ENCODE measurements at places on chromosomes 5 and 9. TPM values are rescaled to one million over a fixed set of nuclear protein-coding genes. Genes with fewer than 3 reads are reported as not detected.
A peak's percentile ranks its signal among the peaks of the same experiment; 100 is the strongest.

- no peak for DNase-seq
Measured at GRCh38 chr5:150270541-150271295, 18.9 kb downstream of the CAMK2A start.

- no peak for DNase-seq
Measured at GRCh38 chr9:33620738-33621439, 96.8 kb downstream of the ANKRD18B start.

- no peak for DNase-seq
Measured at GRCh38 chr5:125719681-125720347, 703.4 kb upstream of the GRAMD2B start.

GRCh38 chr5:132010989-132011621 is 353 bp downstream of the ACSL6 start:
- peak; percentile 74 for DNase-seq

DNA sequence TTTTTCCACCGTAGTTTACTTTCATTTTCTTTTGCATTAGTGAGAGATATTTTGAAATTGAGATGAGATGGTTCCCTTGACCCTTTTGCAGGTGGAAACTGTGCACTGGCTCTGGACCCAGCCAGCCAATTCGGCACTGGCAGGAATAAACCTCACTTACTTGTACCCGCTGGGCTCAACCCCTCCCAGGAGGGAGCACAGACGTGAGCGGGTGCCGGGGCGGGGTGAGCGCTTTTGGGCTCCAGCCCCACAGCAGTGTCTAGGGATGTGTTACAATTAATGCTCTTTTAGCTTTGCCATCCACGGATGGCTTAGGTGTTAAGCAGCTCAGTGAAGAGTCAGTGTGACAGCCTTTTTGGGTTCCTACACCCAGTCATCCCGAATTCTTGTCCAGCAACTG is 766.1 kb upstream of the CHD1 start:
- no peak for DNase-seq

DNA sequence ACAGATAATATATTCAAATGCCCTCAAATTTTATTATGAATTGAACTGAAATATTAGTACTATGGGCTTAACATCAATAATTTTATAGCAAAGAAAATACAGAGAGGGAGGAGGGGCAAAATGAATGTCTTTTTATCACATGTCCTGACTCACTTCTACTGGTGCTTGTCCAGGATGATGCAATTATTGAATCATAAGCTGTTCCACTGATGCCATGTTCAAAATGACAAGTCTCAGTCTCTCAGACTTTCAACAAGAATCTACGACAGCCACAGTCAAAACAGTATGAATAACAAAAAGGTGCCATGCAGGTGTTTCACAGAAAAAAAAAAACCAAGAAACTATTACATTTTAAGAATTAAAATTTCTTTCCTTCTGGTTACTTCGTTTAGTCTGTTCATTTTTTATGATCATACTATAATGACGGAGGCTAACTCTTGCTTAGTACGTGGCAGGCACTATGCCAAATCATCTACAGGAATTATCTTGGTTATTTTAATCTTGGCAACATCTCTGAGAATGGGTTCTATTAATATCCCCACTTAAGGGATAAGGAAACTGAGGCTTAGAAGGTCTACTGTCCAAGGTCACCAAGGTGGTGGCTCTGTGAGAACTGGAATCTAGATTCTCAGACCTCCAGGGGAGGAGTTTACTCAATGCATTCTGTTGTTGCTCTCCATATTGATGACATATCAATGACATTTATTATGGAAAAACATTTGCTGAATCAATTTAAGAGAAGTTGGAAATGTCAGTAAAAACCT is 61.5 kb downstream of the NR3C1 start:
- DNase-seq, result no peak

GRCh38 chr5:133782736-133783135 is 170.4 kb upstream of the FSTL4 start:
- DNase-seq, result no peak

- DNase-seq, result peak; percentile 68
Measured at GRCh38 chr9:93655621-93656425, 79.4 kb downstream of the PHF2 start.

DNA sequence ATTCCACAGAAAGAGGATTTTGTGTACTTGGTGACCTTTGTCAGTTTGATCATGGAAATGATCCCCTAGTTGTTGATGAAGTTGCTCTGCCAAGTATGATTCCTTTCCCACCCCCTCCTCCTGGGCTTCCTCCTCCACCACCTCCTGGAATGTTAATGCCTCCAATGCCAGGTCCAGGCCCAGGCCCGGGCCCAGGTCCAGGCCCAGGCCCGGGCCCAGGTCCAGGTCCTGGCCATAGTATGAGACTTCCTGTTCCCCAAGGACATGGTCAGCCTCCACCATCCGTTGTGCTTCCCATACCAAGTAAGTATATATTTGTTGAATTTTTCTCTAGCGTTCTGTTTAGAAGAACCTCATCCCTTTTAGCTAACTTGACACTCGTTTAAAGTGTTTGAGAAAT is 30.0 kb downstream of the RBM27 start:
- no peak for DNase-seq

DNA sequence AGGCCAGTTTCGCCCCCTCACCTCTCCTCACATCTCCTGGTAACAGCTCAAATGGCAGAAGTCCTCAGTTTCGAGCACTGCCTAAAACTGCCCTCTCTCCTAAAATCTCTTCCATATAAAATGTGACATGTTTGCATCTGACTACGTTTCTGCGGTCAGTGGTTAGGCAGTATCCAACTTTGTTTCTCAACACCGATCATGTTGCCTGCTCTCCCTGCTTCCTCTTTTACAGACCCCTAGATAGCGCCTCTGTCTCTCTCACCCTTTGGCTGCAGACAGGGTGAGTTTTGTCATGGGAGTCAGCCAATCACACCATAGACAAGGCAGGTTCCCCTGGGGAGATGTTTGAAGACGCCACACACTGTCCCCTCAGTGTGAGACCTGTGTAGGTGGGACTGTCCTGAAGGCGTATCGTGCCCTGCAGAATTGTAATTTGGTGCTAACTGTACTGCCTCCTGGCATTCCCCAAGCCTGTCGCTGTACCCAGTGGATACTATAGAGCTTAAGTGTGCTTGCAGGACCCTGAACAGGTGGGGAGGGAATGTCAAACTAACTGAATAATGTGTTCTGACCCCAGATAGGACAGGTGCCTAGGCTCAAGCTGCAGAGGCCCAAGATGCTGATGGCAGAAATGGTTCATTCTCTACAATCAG is 1.1 kb downstream of the HEXB start:
- no peak for DNase-seq

- no peak for DNase-seq
Measured at GRCh38 chr9:129889122-129889940, 54.1 kb downstream of the USP20 start.

DNA sequence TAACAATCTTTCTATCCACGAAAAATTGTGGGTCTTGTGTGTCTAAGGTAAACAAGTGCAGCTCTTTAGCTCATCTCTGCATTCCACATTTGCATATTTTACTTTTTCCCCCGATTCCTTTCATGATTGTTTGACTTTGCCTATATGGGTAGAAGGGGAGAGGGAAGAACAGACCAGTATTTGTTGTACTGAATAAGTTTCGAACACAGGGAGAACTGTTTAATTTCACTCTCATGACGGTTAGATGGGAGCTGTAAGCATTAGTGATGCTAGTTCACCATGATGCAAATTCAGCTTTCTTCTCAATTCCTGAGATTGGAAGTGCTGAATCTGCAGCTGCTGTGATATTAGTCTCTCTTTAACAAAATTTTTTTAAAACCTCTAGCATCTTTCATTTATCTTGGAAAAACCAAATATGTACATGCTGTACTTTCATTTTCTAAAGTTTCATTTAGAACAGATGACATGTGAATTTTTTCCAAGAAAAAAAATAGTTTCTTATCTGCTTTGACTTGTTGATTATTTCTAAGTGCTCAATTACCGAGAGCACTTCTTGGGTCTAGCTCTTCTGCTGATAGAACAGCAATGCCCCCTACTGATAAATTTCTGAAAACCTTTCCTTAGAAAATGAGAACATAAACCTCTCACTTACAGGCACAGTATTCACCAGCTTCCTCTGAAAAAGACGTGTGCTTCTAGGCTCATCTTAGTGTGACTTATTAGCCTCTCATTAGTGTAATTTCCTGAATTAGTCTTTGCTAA is 149.5 kb downstream of the BAAT start:
- DNase-seq, result no peak

DNA sequence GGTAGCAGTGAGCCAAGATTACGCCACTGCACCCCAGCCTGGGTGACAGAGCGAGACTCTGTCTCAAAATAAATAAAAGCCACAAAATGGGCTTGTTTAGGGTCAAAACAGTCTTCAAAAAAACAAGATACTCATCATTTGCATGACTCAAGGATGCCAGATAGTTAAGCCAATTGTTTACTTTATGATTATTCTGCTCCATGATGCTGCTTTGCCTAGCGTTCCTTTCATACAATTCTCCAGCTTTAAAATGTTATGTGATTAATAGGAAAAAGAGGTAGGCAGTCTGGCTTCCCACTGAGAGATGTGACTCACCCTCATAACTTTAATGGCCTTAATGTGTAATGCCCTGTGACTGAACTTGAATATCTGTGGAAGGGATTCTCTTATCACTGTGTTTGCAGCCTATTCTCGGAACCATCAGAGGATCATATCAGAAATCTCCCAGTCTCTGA is 364.6 kb upstream of the TRPC7 start:
- no peak for DNase-seq

GRCh38 chr9:14441976-14442651 is 128.2 kb upstream of the NFIB start:
- no peak for DNase-seq

DNA sequence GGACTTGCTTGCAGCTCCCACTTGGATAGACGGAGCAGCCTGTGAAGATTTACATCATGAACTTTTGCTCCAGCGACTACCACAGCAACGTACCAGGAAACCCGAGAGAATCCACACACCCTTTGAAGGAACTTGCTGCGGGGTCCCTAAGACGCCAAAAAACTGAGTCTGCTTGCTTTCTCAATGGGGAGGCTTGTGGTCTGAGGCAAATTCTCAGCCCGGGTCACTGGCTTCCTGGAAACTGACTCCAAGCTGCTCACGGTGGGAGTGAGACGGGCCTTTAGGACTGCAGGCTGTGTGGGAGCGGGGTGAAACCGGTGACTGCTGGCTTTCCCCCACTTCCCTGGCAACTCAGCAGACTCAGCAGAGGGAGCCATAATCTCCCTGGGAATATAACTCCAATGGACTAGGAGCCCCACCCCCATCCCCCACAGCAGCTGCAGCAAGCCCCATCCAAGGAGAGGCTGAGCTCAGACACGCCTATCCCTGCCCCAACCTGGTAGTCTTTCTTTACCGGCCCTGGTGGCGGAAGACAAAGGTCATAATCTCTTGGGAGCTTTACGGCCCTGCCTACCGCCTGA is 466.0 kb downstream of the CAAP1 start:
- DNase-seq, result no peak

DNA sequence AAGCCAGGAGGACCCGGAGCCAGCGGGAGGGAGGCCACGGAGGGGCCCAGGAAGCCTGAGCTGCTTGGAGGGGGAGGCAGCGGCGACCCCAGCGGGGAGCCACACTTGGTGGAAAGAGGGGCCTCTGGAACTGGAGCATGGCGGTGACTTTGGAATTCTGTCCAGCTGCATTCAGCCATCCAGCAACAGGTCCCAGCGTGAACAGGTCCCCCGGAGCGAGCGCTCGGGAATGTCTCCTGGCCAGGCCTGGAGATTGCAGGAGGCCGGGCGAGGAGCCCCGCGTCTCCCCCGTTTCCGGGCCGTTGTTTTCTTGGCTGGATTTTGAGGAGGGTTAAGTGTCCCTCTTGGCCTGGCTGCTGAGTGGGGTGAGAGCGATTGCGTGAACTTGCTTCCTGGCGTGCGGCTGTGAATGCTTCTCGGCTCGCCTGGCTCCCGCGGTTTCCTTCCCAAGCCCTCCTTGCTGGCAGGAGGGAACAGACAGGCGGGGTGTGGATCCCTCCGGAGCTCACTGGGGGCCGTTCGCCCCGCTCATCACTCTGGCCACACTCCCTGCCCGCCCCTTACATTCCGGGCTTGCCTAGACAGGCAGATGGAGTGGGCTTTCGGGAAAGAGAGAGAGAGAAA is 125.3 kb upstream of the IRX4 start:
- peak; percentile 73 for DNase-seq

GRCh38 chr5:151231359-151231758 is 7.5 kb upstream of the CCDC69 start:
- DNase-seq, result no peak

GRCh38 chr5:181164076-181164952 is 16.9 kb downstream of the OR2V2 start:
- DNase-seq, result no peak

DNA sequence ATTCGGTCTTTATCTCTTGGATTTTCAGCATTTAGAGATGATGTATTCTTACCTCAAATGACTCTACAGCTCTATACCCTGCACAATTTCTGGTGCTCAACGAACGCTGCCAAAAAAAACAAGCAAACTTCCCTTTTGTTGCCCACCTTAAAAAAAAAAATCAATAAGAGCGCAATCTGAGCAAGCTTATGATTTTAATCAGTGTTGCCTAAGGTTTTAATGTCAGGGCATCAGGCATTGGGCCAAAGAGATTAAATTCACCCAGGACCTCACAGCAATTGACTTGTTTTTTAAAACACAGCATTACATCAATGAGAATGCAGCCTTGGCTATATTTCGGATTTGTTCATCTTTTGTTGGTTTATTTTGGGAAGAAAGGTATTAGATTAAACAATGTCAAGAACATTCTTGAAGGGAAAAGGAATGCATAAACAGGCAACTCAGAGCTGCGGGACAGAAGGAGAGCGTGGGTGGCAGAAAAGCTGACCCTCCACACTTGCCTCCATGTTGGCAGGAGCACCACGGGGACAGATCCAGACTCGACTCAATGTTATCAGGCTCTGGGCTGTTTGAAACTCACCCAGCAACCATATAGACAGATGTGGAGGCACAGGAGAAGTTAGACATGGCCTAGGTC is 127.5 kb upstream of the DAPK1 start:
- no peak for DNase-seq

DNA sequence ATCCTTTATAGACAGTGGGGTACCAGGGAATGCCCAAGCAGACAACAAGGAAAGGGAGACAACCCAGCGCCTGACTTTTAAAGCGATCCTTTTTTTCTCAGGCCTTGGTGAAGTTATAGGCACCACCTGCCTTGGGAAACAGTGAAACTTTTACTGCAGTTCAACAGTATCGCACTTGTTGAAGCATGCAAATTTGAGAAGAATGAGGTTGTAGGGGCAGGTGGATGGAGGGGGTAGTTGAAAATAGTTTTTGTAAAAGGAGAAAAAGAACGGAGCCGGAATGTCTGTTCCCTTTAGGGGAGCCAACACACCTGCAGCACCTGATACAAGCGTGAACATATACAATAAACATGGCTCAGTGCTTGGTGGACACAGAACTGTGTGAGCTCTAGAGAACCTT is 190.2 kb upstream of the NR3C1 start:
- no peak for DNase-seq

GRCh38 chr5:176692839-176693476 is 45.7 kb downstream of the TSPAN17 start:
- DNase-seq, result no peak

The CAVIN4 gene
- total RNA-seq, result 102 TPM

The LCN2 gene
- 2.0 TPM for total RNA-seq

The HRCT1 gene
- total RNA-seq, result 1.5 TPM

The PCDHA2 gene
- not detected for total RNA-seq

The CD274 gene
- 17.9 TPM for total RNA-seq

The GGTA1 gene
- 8.8 TPM for total RNA-seq

The SV2C gene
- 0.67 TPM for total RNA-seq

The SLC36A2 gene
- not detected for total RNA-seq

The C5orf58 gene
- not detected for total RNA-seq

The ACSL6 gene
- 4.5 TPM for total RNA-seq

The CCDC69 gene
- total RNA-seq, result 116 TPM

The OTP gene
- not detected for total RNA-seq

The BARHL1 gene
- total RNA-seq, result not detected

The PCDHA9 gene
- 0.03 TPM for total RNA-seq

The LPCAT1 gene
- total RNA-seq, result 14.7 TPM

The STPG3 gene
- not detected for total RNA-seq

The SDHA gene
- 580 TPM for total RNA-seq

Measured in cardiac septum (tissue), 1 donor.